ENCODE measurements at places on chromosomes 1 and 21.
A peak's percentile ranks its signal among the peaks of the same experiment; 100 is the strongest.

GRCh38 chr1:34983700-34984355 is 1.3 kb downstream of the TMEM35B start:
- DNase-seq = peak; percentile 62

GRCh38 chr1:3568815-3569435 is 42.4 kb downstream of the MEGF6 start:
- DNase-seq = no peak

- DNase-seq = no peak
These were observed 417.7 kb downstream of the SIPA1L2 start for GRCh38 chr1:232212253-232212652.

GRCh38 chr1:151594143-151594625 is 17.7 kb upstream of the SNX27 start:
- DNase-seq = no peak

DNA sequence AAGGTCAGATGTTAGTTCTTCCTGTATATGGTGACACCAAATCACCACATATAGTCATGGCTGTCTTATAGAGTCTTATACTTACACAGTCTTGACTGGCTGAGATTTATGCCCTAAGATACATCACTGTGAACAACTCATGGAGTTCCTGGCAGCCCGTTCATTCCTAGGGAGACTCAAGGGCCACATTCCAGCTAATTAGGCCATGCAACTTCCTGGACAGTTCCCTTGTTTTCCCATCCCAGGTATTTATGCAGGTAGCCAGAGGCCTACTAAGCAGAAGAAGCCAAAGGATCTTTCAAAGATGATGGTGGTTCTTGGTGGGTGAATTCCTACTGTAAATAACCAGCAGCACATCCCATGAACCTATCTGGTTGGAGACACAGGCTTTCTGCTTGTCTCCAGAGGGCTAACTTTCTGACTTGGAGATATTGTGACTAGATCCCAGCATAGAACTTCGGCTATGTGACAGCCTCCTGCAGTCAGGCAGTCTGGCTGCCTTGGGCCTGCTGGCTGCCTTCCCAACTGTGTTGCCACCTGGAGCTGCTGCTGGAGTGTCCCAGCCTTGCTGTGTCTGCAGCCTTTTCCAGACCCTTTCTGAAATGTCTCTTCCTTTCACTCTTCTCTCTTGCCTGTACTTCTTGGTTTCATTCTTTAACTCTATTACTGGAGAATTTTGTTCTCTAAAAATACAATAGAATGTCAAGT is 283.8 kb downstream of the CACNA1E start:
- DNase-seq = no peak

DNA sequence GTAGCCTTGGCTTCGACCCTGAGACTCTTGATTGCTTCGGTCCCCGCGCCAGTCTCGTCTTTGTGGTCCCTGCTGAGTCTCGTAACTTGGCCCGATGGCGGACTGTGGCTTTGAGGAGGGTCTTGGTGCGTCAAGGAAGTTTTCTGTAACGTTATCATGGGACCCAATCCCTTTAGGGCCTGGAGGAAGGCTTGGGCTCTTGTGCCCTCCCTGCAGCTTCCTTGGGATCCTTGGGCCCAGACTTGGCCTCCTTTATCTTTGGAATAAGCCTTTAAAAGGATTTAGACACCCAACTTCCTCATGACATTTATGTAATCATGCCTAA is 371 bp downstream of the ZMPSTE24 start:
- peak; percentile 19 for DNase-seq

GRCh38 chr1:197985351-197985750 is 68.2 kb downstream of the LHX9 start:
- no peak for DNase-seq

- no peak for DNase-seq
These were observed 44.6 kb upstream of the BCL9 start for GRCh38 chr1:147496571-147497210.

GRCh38 chr1:38680801-38681510 is 178.6 kb downstream of the RRAGC start:
- no peak for DNase-seq

DNA sequence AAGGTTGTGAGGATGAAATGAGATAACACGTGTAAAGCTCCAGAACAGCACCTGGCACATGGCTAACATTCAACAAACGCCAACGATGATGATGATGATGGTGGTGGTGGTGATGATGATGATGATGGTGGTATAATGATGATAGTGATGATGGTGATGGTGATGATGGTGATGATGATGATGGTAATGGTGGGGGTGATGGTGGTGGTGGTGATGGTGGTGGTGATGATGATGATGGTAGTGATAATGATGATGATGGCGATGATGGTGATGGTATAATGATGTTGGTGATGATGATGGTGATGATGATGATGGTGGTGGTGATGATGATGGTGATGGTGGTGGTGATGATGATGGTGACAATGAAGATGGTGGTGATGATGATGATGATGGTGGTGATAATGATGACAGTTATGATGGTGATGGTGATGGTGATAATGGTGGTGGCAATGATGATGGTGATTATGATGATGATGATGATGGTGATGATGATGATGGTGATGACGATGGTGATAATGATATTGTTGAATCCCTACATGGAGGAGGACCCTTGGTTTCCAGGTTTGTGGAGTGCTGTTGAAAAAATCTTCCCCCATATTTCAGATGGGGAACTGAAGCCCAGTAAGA is 54.1 kb downstream of the DMRTA2 start:
- DNase-seq = no peak

- no peak for DNase-seq
These were observed 163.0 kb downstream of the ZSCAN20 start for GRCh38 chr1:33635336-33636012.

GRCh38 chr1:244022311-244022710 is 28.8 kb upstream of the ZBTB18 start:
- no peak for DNase-seq

DNA sequence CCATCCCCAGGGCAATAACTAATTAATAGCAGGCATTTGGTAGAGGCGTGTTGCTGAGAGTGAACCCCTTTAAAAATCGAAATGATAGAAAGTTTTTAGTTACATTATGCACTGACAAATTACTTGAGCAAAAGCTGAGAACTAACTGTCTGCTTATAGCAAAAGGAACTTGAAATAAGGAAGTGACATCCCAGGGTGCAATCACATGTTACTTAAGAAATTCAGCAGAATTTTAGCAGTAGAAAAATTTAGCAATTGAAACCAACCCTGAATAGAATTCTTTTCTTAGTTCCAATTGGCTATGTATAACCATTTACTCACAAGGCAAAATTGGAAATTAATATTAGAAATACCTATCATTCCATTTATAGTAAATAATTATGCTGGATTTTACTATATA is 139.5 kb upstream of the SAMSN1 start:
- DNase-seq = no peak

DNA sequence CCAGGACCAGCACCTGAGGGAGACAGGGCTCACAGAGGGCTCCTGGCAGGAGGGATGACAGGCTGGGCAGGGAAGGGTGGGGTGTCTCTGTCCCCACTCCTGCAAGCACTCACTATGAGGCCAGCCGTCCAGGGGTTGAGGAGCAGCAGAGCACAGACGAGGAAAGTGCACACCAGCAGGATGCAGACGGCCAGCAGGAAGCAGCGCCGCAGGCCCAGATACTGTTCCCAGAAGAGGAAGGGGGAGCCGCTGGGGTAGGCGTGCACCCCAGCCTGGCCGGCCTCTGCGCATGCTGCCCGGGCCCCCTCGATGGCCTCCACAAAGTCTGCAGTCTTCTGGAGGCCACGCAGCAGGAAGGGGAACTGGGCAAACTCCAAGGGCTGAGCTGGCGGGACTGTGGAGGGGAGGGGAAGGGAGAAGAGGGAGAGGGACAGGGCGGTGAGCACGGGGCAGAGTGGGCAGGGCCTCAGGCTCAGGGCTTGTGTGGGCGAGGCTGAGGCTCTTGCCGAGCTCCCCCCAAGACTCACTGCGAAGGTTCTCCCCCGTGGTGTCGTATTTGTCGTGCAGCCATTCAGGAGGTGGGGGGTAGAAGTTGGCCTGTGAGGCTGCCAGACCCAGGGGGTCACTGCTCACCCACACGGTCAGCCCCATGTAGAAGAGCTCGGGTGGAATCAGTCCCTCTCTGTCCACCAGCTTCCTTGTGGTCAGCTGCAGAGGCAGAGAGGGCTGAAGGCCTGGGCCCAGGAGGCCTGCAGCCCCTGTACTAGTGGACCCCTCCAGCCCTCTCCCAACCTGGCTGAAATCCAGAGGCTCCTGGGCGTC is 16.5 kb downstream of the PTCH2 start:
- DNase-seq = no peak

DNA sequence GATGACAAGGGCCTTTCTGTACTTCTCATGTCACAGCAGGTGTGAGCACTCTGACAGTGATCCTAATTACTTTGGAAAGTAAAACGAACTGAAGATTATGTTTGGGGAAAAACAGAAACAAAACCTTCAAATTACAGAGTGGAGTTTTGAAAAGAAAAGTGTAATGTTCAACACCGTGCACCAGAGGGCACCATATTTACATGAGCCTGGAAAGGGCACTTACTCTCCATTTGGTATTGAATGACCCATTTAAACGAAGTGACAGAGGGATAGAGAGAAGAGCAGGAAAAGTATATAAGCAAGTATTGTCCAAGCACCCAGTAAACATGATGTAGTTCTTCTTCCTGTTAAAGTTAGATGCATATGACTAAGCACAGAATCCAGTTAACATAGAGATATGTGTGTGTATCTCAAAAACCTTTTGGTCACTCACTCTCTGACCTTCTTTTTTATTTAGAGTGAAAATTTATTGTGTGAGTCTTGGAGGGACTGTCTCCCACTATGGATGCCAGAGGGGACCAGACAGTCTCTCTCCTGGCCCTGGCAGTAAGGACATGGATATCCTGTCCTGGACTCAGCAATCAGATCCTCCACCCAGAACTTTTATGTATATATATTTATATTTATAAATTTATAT is 3.8 kb upstream of the RGSL1 start:
- DNase-seq = peak; percentile 1

DNA sequence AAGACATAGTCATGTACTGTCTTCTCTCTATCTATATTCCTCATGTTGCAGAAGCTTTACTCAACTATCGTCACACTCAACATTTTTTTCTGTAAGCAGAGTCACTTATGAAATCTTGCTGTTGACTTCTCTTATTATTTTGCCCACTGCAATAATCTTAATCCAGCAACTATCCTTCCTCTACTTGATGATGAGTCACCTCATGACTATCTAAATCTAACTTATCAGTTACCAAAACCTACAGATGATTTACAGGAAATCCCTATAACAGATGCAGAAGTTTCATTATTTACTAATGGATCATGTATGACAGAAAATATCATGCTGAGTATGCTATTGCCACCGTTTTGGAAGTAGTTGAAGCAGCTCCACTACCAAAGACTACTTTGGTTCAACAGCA is 378.9 kb downstream of the DUSP10 start:
- DNase-seq = no peak

GRCh38 chr1:95048317-95048716 is 24.4 kb downstream of the ALG14 start:
- DNase-seq = no peak

GRCh38 chr21:41065539-41065938 is 102.4 kb upstream of the BACE2 start:
- no peak for DNase-seq

DNA sequence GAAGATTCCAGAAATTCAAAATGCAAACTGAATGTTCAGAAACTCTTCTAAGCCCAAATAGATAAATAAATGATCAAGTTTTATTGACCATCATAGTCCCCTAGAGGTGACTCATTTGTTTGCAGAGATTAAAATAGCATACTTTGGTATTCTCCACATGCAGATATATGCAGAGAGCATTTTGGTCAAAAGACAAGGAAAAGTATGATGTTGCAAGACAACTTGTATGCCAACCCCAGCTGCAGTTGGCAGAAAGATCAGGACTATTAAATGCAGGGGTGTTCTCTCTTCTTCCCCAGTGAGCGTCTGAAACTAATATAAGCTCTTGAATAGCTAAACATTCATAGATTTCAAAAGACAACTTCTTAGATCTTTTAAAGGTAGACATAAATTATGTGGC is 404.9 kb downstream of the LTN1 start:
- DNase-seq = no peak

DNA sequence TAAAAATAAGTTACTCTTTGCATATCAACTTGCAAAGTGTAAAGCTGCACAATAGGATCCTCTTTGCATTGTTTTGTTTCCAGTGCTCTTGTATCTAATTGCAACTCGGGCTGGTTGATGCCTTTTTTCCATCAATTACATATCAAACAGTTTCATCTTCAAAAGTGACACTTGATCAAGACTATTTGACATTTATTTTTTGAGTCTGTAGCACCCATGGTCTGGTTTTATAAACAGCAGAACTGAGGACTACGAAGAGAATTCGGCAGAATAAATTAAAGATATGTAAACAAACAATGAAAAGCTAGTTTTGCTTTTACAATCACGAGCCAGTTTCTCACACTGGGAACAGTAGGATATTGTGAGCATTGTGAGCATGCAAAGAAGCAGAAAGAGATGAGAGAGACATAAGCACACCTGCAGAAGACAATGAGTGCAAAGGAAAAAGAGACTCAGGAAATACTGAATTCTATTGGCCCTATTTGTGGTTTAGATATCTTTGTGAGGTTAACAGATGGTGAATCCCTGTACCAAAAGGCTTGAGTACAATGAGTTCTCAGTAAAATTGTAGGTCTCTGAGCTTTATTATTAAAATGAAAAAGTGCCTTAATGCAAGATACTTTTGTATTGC is 45.4 kb downstream of the RPL5 start:
- DNase-seq = no peak

GRCh38 chr1:110069404-110070281 is 829 bp downstream of the ALX3 start:
- DNase-seq = no peak

- no peak for DNase-seq
These were observed 436.7 kb upstream of the TMPRSS15 start for GRCh38 chr21:18840239-18840638.

GRCh38 chr1:27380766-27381733 is 2.1 kb downstream of the CD164L2 start:
- DNase-seq = no peak

DNA sequence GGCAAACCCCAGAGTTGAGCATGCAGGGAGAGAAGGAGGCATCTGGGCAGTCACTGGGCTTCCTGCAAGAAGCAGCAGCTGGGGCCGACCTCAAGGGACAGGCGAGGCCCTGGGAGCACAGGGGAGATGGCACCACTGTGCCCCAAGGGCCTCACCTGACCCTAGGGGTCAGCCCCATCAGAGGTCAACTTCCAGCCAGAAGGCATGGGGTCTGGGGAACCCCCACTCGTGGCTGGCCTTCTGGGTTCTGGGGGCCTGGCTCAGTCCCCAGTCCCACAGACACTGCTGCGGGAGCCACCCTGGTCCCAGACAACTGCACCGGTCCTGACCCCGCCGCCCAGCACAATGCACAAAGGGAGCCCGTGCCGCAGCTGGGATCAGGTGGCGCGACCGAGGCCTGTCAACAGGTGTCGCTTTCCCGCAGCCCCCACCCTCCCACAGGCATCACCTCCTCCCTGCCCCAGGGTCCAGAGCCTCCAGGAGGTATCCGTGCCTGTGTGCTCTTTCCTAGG is 6.2 kb downstream of the WNT9A start:
- no peak for DNase-seq

GRCh38 chr1:150080784-150081183 is 13.2 kb downstream of the VPS45 start:
- no peak for DNase-seq

Measured in retinal pigment epithelial cell (primary cell).